SW480 (cell line): ENCODE measurements at places on chromosomes 16 and 17.

DNA sequence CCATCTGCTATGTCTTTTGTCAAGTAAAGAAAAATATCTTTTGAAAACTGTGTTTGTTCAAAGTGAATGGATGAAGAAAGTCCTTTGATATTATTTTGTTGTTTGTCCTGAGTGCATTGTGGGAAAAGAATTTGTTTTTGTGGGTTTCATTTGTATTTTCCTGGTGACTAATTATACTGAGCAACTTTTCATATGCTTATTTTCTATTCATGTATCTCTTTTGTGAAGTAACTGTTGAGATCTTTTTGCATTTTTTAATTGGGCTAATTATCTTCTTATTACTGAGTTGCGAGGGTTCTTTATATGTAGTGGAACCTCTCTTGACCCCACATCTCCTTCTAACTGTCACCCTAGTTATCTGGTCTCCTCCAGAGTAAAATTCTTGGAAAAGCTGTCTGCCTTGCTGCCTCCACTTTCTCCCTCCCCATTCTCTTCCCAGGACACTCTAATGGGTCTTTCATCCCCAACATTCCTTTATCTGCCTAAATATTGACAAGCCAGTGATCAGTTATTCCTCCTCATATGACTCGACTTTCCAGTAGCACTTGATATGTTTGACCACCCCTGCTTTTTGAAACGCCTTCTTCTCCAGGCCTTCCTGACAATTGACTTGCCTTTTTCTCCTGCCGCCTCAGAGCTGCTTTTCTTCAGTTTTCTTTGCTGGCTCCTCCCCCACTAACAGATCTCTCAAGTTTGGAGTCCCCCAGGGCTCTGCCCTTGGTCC lies 117.6 kb upstream of the HAS3 start:
- DNase-seq, result no peak

DNA sequence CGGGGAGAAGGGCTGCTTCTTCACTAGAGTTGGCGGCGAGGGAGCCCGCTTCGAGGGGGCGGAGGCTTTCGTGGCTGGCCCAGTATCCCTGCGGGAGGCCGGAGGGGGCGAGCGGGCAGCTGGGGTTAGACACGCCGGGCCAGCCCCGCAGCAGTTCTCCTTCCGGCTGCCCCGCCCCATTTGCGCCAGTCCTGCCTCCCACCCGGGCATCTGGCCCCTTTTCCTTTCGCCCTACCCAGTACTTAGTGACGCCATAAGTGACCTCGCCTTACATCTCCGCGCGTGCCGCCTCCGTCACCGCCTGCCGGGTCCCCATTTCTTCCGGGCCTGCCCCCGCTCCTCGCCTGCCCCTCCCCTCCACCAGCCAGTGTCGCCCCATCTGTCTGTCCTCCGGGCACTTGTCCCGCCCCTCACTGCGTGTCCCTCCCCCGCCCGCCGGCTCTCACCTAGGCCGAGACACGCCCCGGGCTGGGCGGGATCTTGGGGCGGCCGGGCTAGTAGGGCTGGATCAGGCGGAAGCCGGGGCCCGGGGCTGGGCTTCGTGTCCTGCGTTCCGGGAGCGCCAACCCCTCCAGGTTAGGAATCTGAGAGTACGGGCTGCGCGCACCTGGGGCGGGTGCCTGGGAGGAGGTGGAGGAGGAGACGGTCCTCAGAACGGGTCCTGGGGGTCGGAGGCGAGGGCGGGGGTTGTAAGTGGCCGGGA lies 14.3 kb downstream of the SPATA32 start:
- peak; percentile 94 for DNase-seq

DNA sequence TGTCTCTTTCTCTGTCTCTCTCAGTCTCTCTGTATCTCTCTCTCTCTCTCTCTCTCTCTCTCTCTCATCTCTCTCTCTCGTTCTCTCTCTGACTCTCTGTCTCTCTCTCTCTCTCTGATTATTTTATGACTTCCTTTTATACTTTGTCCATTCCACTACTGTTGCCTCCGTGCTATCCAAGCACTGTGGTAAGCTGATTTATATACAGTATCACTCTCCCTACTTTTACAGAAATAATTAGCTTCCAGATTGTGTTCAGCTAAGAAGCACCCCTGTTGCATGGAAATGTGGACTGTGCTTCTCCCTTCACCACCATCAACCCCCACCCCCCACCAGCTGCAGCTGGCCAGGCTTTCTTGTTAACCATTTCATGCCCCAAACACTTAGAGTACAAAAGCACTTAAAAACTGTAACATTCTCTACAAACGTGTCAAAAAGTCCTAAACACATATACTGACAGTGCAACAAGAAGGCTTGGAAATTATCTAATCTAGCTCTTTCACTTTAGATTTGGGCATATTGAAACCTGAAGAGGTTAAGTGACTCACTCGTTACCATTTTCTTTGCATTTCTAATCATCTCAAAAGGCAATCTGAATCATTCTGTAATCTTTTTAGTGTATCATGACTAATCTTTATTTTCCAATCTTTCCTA lies 11.6 kb upstream of the TMEM100 start:
- DNase-seq, result no peak

DNA sequence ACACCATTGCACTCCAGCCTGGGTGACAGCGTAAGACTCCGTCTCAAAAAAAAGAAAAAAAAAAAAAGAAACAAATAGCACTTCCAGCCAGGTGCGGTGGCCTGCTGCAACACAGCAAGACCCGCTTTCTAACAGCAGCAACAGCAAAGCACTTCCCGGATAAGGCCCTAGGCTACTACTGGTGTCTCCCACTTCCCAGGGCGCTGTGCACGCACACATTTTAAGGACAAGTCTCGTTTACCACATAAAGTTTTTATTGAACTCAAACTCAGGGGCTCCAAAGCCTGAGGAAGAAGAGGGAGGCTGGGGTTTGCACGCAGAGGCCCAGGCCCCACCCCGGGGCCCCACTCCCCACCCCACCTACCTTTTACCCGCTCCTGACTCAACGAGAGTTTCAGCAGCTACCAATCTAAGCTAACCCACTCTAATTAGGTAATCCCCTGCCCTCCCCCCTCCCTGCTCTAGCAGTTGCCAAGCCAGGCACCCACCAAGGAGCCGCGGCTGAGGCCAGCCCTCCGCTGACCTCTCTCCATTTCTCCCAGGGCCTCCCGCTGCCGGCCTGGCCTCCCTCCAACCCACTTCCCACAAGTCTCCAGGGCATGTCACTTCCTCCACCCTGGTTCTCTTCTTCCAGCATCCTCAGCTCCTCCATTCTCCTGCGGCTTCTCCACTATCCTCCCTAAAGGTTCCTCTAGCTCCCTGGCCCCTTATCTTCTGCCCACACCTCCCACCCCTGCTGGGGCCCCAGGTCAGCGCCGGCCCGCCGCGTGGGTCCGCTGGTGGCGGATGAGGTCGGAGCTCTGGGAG lies 2.4 kb downstream of the ZNF768 start:
- DNase-seq, result no peak

DNA sequence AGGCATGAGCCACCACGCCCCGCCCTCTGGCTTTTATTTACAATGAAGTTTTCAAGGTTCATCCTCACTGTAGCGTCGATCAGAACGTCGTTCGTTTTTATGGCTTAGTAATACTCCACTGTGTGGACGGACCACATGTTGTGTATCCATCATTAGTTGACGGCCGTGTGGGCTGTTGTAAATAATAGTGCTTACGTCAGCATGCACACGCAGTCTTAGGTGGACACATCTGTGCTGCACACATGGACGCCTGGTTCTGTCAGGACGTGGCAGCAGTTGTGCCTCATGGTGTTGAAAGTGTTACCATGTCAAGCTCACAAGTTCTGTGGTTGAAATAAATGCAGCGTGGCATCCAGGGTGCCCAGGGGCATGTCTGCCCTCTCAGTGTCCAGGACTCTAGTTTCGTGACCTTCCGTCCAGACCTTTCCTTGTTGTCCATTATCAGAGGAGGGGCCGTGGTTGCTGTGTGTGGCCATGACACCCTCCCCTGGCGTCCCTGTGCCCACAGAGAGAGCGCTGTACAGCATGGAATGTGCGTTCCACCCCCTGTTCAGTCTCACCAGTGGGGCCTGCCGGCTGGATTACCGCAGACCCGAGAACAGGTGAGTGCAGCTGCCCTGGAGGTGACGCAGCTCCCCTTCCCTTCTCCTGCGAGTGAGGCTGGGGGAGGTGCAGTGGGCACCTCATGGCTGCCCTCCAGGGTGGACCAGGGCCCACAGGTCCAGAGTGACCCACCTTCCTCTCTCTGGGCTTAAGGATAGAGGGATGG lies 22.3 kb downstream of the TCF25 start:
- DNase-seq, result no peak

DNA sequence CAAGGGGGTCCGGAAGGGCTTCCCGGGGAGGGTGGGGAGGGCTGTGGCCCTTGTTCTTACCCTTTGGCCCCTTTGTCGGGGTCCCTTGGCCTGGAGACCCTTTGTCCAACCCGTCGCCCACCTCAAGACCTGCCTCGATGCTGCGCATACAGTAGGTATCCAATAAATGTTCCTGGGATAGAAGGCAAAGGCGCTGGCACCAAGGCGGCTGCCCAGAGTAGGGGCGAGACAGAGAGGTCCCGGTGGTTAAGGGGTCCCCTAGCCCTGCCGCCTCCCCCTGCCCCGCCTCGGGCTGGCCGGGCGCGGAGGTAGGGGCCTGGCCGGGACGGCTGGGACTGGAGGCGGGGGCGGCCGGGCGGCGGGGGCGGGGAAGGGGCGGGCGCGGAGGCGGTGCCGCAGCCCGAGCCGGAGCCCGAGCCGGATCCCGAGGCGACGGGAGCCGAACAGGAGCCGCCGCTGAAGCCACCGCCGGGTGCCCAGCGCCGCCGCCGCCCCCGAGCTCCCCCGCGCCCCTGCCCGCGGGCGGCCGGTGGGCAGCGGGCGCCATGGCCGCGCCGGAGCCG lies at the start of gene NHERF2:
Gene NHERF2, plus strand, starts transcription at position 442 of the 563 bp plus-strand sequence. Its CDS starts 104 bp downstream, at position 546.
- no peak for DNase-seq

DNA sequence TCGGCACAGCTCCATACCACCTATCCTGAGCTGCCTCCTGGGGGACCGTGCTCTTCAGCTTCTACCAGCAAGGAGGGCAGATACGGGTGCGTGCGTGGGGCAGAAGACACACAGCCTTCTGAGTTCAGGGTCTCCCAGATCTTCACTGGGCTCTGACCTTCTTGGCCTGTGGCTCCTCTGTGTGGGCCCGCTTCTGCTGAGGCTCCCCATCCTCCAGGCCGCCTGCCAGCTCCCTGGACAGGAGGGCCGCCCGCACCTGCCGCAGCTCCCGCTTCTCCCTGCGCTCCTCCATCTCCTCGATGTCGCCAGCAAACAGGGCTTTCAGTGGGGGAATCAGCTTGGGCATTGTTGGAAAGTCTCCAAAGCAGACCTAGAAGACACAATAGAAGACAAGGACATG lies 25.2 kb downstream of the ELAC2 start:
- DNase-seq, result no peak

DNA sequence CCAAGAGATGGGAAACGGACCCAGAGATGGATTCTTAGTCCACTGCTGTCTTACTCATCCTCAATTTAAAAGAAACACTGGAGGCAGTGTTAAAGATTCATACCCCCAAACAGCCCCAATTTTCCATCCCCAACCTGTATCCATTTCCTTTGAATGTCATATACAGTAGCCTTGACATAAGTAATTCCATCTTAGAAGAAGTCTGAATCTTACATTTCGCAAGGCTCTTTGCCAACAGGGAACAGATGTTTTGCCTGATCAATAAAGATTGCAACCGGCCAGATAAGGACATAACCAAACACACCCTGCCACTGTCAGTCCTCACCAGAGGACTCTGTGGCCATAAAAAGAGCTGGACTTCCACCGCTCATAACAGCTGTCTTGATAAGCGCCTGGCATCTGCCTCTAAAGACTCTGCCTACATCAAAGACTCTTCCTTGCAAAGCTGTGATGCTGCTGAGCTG lies 59.0 kb upstream of the MED9 start:
- no peak for DNase-seq

DNA sequence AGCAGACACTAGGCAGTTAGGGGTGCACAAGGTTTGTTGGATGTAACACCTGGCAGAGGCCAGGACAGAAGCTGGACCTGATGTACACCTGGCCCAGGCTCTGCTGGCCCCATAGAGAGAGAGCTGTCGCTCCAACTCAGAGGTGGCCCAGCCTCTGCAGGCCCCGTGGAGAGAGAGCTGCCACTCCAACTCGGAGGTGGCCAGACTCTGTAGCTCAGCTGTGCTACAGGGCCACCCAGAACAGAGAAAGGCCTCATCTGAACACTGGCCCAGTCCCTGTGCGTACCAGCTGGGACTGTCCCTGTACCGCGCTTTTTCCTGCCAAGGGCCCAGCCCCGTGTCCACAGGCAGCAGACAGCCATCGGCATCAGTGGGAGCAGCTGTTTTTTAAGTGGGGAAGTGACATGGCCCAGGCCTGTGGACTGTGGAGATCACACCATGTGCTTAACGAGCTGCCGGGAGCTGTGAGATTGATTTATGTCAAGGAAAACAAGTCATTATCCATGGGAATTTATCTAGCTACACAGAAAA lies 176.4 kb upstream of the CHMP6 start:
- no peak for DNase-seq

- DNase-seq, result peak; percentile 86
Measured at GRCh38 chr17:29179232-29180033, 765 bp downstream of the MYO18A start.

DNA sequence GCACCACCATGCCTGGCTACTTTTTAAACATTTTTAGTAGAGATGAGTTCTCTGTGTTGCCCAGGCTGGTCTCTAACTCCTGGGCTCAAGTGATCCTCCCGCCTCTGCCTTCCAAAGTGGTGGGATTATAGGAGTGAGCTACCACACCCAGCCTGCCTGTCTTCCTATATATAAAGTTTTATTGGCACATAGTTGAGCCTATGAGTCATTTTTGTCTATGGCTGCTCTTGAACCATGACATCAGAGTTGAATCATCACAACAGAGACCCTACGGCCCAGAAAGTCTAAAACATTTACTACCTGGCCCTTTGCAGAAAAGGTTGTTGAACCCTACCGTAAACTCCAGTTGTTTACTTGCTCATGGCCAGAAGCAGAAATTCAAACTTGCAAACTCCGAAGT lies 7.9 kb downstream of the SEPTIN12 start:
- peak; percentile 45 for DNase-seq

DNA sequence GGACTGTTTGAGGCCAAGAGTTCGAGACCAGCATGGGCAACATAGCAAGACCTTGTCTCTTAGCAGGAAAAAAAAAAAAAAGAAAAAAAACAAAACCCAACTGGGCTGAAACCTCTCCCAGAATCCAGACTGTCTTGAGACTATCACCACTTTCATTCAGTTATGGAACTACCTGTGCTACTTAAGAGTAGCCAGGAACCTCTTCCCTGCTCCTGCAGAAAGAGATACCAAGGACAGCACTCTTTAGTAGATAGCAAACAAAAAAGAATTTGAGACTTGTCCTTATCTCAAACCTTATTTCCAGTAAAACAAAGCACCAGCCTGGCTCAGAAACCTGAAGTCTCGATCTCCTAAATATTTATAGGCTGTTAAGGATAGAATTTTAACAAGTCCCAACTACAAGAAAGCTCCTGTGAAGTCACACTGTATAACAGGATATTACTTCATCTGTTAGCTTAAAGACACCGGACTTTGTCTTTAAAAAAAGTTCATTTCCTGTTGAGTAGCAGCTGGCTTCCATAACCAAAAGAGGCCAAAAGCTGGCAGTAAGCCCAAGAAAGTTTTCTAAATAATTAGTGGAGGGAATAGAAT lies 5.1 kb downstream of the CDR2 start:
- no peak for DNase-seq

GRCh38 chr17:44584443-44584842 lies 27.2 kb downstream of the FZD2 start:
- DNase-seq, result no peak

GRCh38 chr17:64057701-64058263 lies 37.3 kb upstream of the ICAM2 start:
- no peak for DNase-seq
